DMS153 (cell line): ENCODE measurements at places on chromosomes 5 and 9.

- no peak for DNase-seq
Measured at GRCh38 chr9:89536145-89536574, 38.2 kb upstream of the SEMA4D start.

DNA sequence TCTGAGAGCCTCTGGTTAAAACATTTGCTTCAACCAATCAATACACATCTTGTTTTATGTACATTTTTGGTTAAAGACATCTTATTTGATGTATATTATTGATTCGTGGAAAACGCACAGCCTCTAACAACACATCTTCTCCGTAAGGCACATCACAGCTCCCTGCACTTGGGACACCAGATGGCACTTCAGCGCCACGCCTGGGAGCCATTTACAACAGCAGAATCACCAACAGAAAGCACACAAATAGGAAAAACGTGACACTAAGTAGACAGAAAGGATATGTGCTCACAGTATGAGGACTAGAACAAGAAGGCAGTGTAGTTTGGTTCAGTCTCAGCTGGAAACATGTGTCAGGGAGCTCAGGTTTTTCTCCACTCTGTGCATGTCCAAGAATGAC is 199.7 kb downstream of the ROR2 start:
- no peak for DNase-seq

DNA sequence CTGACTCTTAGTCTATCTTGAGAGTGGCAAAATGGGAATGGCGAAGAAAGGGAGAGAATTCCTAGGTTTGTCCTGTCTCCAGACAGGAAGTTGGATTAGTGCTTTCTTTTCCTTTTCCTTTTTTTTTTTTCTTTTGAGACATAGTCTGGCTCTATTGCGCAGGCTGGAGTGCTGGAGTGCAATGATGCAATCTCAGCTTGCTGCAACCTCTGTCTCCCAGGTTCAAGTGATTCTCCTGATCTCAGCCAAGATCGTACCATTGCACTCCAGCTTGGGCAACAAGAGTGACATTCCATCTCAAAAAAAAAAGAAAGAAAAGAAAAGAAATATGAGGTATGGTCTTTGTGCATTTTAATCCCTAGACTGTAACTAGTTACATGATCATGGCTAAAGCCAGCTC is 12.6 kb upstream of the KIF27 start:
- DNase-seq: no peak

DNA sequence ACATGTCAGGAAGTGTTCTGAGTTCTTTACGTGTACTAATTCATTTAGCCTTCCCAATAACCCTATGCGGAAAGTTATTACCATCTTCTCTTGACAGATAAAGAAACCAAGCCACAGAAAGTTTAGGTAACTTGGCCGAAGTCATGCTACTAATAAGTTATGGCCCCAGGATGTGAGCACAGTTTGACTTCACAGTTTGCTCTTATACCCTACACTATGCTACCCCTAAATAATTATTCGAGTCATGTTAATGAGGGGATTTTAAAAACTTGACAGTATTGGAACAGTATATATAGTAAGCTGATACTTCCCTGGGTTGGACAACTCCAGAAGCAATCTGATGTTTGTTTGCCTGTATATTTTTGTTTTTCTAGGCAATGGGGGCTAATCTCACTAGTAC is 29.4 kb upstream of the PDCD1LG2 start:
- no peak for DNase-seq

- DNase-seq: no peak
Measured at GRCh38 chr9:76585487-76586389, 126.8 kb downstream of the GCNT1 start.

DNA sequence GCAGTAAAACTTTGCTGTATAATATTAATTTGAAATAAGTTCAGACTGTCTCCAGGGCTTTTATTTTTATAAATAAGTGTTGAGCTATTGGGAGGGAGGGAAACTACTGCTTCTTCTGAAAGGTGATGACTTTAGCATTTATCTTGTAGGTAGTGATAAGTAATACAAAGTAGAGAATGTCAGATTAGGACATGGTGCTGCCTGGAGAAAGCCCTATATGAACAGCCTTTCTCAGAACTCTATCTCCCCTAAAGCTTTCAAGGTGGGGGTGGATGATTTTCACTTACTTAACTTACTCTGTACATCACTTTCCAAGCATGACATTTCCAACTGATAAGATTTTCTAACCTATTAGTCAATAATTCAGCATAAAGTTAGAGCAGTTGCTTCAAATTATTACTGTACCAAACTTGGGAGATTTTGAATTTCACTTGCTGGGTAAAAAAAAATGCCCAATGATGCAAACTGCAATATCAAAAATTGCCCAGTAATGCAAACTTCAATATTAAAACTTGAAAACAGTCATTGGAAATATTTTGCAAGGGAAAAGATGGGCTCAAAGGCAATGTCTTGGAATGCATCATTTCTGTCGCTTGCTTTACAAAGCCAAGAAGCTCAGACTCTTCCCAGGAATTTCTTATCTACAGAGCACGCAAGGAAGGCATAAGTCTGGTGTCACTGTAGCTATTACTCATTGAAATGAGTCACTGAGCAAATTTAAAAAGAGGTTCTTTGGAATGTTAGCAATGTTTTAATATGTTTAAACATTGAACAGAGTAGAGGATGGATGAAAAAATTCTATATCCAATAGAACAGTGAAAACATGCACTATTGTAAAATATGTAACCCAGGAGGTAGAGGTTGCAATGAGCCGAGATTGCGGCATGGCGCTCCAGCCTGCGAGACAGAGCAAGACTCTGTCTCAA is 569.5 kb downstream of the PSAT1 start:
- DNase-seq: no peak

DNA sequence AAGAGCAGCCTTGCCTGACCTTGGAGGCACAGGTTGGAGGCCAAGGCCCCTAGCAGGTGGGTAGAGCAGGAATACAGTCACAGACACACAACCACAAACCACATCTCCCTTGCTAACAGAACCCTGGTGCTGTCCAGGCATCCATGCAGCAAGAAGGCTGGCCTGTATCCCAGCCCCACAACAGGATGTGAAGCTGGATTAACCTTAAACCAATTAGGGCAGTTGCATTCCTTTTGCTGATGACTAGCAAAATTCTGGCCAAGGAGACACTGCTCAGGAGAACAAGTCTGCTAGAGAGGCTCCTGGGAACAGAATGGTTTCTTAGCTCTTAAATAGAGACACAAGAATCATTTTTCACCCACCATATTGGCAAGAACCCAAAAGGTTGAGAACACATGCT is 97.8 kb downstream of the C5orf15 start:
- DNase-seq: no peak

DNA sequence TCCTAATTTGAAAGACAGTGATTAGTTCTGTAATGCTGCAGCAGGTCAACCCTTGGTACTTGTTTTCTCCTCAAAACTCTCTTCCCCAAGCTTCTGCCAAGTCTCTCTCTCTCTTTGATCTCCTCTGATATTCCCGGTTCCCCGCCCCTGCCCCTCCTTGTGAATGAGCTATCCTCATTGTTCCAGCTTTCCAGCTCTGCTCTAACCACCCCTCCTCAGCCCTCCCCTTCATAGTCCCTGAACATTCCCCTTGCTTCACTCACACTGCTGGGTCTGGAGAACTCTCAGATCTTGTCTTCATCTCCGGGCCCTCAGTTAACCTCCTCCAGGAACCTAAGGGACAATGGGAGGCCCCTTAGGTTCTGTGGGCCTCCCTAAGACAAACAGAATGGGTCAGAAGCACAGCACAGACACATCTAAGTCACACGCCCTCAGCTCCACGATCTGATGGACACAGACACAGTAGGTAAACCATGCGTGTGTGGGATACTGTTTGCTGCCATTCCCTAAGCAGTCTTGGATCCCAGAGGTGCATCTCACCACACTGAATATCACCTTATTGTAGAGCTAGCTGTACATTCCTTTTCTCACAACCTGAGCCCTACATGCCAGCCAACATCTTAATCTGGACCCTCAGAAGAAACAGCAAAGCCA is 17.4 kb upstream of the LARP1 start:
- DNase-seq: no peak

DNA sequence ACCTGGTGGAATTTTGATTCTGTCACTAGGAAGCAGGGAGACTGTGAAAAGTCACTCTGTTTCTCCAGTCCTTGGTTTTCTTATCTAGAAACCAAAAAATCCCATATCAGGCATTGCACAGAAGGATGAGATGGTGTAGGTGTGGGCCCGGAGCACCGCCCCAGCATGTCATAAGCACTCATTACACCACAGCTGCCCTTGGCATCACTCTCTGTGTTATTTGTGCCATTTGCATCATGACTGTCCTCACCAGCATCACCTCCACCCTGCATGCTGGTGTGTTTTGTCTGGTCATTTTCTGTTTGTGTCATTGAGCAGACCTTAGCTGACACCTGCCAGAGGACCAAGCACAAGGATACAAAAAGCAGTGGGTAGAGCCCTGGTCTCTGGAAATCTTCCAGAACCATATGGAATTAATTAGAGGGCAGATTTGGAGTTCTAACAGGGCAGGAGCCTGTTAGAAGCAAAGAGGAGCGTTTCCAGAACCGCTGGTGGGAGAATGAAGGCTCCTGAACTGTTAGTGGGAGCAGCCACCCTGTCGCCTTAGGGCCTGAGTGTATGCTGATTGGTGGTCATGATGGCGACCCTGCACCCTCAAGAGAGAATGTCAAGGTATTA is 99.3 kb downstream of the AMBP start:
- DNase-seq: no peak

DNA sequence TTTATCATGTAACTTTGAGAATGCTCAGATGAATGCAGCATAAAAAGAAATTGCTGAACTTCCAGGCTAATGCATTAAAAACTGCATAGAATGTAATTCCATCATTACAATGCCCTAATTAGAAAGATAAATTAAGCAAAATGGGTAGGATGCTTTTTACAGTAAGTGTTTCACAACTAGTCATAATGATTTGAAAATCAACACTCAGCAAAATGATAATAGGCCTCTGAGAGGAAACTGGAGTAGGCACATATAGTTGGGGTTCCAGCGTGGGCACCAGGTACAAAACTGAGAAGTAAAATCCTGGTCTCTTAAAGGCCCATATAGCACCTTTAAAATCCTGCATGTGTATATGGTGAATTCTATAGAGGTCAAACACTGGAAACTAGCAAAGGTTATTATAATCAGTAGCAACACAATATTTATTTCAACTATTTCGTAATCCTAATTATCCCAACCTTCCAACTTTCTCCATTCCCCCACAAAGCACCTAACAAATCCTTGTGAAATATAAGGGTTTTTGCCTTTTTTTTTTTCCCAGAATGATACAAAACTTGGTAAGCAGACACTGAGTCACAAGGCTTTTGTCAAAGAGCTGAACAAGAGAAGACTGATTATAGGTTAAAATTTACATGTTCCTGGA is 108.0 kb upstream of the NR5A1 start:
- DNase-seq: no peak

DNA sequence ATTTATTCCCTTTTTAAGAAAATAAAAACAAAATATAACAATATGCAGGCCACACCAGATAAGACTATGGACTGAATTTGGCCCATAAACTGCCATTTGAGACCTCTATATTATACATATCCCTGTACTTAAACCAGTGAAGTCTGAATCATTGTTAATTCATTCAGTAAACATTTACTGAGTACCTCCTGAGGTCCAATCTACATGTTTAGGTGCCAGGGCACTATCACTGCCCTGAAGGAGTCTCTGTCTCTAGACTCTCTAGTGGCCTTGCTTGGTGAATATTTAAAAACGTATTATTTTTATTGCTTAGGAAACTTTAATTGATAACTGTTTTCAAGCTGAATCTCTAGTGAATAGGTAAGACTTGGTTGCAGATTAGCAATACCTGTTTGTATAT is 74.7 kb upstream of the ELL2 start:
- DNase-seq: no peak

- DNase-seq: no peak
Measured at GRCh38 chr9:2209400-2209799, 194.3 kb downstream of the SMARCA2 start.

DNA sequence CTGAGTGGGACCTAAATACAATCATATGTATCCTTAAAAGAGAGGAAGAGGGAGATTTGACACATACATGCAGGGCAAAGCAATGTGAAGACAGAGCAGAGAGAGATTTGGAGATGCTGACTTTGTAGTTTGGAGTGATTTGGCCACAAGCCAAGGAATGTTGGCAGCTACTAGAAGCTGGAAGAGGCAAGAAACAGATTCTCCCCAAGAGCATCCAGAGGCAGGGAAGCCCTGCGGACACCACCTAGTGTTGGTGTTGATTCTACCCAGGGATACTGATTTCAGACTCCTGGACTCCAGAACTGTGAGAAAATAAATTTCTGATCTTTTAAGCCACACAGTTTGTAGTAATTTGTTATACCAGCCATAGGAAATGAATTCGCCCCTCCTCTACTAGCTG is 64.9 kb upstream of the OSMR start:
- no peak for DNase-seq
